ENCODE measurements at places on chromosomes 4 and X.

- DNase-seq = no peak
Observed at GRCh38 chr4:159349332-159349731, 246.5 kb downstream of the RAPGEF2 start.

DNA sequence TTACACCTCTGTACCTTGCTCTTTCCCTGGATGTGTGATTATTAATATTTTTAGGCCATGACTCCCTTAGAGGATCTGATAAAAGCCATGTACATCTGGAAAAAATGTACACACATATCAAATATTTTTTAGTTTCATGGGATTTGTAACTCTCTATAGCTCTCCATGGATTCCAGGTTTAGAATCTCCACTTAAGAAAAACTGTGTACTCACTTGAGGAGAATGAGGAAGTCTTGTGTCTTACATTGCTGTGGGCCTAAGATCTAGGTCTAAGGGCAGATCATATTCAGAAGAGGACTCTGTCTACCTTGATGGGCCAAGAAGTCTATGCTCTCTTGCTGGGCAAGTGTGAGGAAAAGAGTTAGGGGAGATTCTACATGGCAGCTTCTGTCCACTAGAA is 98.0 kb downstream of the RRAGB start:
- DNase-seq = no peak

GRCh38 chr4:11424000-11424399 is 4.7 kb downstream of the HS3ST1 start:
- no peak for DNase-seq

GRCh38 chr4:66681962-66682361 is 863.3 kb downstream of the CENPC start:
- DNase-seq = no peak

DNA sequence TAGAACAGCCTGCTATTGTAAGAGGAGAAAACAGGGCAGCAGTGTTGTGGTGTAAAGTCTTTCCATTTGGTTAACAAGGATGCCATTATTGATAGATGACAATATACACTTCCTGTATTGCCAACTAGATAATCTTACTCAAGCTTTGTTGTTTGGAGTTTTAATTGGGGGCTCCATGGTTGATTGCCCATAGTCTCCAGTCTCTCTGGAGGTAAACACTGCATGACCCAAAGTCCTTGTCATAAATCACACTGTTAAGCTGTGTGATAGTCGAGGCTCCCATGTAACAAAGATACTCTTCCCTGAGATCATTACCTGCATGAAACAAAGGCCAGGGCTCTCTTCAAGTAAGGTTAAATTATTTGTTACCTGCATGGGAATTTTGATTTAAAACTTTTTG is 394.6 kb downstream of the C4orf33 start:
- DNase-seq = no peak

- no peak for DNase-seq
Observed at GRCh38 chrX:142483965-142484364, 278.9 kb upstream of the MAGEC2 start.

DNA sequence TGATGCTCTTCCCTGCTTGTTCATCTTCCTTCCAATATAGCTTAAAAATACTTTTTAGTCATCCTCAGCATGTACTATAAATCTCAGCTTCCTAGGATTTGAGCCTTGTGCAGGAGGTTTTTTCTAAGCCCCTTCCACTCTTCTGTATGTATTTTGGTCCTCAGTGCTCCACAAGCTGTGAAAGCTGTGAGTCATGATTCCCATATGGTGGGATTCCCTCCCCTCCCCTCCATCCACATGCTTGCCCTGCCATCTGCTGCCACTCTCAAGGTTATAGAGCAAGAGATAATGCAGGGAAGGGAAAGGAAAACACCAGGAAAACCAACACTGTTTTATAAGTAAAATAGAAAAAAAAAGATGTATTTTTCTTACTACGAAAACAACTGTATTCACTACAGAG is 58.5 kb upstream of the AP1S2 start:
- DNase-seq = no peak
